Stimulated activated CD4-positive, alpha-beta T cell treated with anti-CD3 and anti-CD28 coated beads, Interleukin-12 subunit alpha, Interleukin-12 subunit beta, amount 100 ng/mL, for 24 hours (primary cell): ENCODE measurements at places on chromosomes 5 and 9.
A peak's percentile ranks its signal among the peaks of the same experiment; 100 is the strongest.

DNA sequence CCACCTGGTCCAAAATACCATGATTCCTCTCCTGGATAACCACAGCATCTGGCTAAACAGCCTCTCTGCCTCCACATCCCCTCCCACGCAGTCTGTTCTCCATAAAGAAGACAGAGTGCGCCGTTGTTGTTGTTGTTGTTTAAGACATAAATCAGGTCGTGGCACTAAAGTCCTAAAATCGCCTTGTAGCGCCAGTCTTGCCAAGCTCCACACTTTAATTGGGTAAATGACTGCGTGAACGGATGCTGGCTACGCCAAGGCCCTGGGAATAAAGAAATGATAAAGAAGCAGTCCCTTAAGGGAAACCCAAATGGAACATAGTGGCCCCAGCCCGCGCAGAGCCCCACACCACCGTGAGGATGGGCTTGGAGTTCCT is 364 bp upstream of the SFXN1 start:
- no peak for DNase-seq

DNA sequence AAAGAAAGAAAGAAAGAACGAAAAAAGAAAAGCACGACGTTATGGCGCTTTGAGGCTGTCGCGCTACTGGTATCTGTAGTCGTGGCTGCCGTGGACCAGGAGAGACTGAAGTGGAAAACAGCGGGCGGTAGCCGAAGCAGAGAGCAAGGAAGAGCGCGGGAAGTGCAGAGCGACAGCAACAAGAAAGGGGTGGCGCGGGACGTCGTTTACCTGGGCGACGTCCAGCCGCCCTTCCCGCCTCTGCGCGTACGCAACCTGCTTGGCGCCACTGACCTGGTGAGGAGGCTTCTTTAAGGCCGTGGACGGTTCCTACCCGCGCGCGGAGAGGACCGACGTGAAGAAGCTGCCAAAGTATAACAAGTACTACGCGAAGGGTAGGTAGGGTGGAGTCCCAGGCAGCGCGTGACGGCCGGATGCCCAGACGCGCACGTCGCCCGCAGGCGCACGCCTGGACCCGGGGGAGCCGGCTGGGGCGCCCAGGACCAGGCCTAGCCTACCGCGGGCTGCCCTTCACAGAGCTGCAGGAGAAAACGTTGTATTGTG is 15.4 kb downstream of the CCL28 start:
- peak; percentile 31 for DNase-seq

DNA sequence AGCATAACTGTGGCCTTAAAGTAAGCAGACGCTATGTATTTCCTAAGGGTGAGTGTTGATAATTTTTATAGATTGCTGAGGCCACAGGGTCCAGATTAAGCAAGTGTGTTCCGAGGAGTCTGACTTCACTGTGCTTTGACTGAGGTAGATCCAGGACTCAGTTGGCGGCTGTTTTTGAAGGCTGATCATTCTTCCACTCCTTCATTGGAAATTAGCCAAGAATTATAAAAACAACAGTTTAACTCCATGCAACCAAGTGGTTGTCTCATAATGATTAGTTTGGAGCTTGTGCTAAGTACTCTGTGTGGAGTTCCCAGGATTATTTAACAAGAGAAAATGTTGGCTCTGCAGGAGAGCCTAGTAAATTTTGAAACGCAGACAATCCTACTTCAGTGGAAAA is 19.1 kb downstream of the IQGAP2 start:
- no peak for DNase-seq

DNA sequence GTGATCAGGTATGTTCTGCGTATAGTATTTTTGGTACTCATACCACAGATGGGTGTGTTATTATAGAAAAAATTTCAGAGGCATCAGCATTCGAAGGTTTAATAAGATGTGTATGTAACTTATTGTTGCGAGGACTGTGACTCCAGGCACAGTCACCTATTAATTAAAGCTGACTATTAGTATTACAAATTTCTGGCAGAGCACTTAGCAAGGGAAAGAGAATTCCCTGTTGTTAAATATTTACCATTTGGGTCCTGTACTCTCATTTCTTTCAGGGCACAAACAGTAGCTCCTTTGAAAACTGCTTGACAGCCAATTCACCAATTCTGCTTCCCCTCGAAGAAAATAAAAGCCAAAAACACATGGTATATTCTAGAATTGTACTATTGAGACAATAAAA is 653.8 kb downstream of the ELAVL2 start:
- DNase-seq, result no peak

GRCh38 chr9:131441441-131441840 is 47.6 kb downstream of the PRRC2B start:
- no peak for DNase-seq

- DNase-seq, result no peak
These were observed 196.4 kb downstream of the SEMA6A start for GRCh38 chr5:116378007-116378776.

DNA sequence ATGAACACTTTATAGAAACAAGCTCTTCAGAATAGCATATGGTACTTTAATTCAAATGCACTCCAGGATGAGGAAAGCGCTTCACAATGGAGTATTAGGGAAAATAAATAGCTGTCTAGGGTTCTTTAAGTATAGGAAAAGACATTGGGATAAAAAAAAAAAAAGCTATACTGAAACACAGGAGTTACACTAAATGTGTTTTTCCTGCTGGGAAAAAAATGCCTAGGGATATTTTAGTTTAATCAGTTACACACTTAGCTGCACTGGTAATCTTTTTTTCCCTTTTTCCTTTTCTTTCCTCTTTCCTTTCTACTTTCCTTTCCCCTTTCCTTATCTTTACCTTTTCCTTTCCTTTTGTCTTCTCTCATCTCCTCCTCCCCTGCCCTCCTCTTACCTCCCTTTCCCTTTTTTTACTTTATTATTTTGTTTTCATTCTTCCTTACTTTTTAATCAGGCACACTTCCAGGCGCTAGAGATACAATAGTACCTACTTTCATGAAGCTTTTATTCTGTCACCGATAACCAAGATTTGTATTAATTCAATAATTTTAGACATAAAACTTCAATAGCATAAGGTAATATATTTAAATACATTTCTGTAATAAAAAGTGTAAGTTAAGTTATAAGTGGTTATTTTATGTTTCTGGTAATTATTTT is 758.7 kb downstream of the CDH18 start:
- DNase-seq, result no peak

GRCh38 chr5:37495668-37496347 is 116.7 kb downstream of the WDR70 start:
- DNase-seq, result no peak

DNA sequence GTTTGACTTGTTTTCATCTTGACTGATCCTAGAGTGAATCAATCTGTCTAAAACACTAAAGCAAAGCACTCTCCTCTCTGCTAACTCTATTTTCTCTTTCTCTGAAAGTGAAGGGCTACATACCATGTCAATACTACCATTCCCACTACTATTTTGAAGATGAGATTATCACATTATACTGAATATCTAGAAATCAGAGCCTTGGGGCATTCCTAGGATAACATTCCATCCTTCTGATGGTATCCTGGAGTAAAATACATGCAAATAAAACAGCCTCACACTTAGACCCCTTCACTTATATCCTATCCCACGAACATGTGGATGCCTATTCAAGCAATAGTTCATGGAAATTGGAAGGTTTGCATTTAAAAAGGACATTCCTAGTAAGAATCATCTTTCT is 309.3 kb upstream of the ACTBL2 start:
- DNase-seq, result no peak

GRCh38 chr5:164204338-164204946 is 699.0 kb downstream of the MAT2B start:
- no peak for DNase-seq

DNA sequence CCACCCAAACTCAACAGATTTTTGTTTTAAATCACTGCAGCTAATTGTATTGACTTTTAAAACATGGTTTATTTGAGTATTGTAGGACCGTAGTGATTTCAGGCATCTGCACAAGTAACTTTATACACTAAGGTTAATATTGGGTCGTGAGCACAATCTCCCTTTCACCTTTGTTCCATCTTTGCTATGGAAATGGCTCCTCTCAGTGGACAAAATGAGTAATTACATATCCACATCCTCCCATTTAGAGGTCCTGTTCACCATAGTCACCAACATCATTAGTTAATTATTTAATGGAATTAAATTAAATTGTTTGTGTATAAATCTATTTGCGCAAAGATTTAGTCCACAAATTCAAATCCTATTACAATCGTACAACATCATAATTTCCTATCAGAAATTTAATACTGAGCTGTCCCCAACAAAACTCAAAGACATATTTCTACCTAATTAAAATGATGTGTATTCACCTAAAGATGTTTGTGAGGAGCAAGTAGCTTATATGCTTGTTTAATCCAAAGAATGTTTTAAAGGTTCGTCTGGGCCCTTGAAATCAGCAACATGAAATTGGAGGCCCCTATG is 173.0 kb upstream of the DAPK1 start:
- no peak for DNase-seq

DNA sequence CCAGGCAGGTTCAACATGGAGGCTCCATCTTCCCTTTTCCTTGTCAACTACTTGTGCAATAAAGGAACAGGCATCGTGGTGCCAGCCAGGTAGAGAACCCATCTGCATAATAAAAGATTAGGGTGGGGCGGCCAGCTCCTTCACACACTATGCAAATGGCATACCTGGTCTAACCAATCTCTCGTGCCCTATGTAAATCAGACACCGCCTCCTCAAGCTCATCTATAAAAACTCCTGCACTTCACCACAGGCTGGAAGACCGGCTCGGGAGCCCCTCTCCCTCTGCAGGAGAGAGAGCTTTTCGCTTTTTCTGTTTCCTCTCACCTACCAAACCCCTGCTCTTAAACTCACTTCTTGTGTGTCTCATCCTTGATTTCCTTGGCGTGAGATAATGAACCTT is 244.3 kb upstream of the PUM3 start:
- DNase-seq, result no peak

DNA sequence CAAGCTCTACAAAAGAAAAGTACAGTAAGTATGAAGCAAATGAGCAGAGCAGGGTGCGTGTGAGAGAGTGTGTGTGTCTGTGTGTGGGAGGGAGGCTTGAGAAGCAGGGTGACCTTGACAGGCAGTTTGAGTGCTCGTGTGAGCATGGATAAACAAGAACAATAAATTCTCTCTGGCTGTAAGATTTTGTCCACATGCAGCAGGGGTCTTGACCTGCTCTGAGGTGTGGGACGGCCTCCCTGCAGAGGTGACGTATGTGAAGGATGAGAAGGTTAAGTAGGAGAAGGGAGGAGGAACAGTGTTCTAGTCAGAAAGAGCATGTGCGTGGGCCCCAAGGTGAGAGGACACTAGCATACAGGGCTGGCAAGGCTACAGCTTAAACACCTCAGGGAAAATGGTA is 49.0 kb downstream of the SPTLC1 start:
- no peak for DNase-seq

DNA sequence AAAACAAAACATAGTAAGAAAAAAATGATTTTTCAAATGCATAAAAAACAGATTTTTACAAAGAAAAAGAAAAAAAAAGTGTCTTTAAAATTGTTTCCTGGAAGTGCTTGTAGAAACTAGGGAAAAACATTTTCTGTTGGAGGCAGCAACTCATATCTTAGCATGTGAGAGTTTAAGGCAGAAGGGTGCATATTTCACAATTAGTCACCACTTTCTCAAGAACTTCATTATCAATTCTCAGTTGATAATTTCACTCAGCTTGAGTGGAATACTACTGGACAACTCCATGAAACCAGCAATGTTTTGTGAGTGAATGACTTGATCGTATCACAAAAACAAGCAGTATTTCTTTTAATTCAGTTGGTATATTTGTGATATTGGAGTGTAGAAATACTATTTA is 508.3 kb upstream of the DAB2 start:
- no peak for DNase-seq

GRCh38 chr5:170449232-170449631 is 54.6 kb upstream of the KCNIP1 start:
- DNase-seq, result no peak

GRCh38 chr5:88502179-88503040 is 233.8 kb upstream of the TMEM161B start:
- no peak for DNase-seq

DNA sequence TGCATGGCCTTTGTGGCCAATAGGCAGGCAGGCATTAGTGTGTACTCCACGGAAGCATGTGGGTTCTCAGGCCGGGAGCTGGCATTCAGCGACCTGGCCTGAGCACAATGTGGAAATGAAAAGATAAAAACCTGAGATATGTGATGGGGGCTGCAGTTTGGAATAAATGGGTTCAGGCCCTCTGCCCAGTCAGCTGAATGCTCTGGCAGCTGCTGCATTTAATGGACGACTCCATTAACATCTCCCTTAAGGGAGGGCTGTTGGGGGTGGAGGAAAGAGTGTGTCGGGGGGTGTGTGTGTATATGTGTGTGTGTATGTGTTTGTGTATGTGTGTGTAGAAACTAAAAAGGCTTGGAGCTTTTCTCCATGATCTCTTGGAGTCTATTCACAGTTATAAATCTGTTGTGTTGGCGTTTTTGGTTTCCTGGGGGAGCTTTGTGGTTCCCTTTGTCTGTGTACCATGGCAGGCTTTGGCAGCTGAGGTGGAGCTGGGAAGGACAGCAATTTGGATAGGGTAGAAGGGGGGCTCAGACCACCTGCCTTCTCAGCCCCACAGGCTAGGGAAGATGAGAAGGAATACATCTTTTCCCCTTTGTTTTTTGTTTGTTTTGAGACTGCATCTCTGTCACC is 27.3 kb upstream of the HSPA9 start:
- DNase-seq, result no peak

DNA sequence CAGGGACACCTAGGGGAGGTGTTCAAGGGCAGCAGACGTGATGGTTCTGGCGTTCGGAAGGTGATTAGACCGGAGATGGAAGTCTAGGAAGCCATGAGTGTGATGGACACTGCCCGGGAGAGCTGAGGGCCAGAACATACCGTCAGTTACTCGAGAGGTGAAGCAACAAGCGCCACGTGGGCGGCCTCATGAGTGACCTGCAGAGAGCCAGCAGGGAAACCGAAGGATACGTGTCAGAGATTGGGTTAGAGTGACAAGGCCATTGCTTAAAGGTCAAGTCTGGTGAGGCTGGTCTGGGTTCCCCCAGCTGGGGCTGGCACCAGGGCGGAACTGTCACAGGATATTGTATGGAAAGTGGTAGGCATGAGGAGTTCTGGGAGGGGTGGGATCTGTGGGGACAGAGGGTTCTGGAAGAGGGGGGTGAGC is 60.0 kb downstream of the C9orf50 start:
- DNase-seq, result no peak

- DNase-seq, result no peak
These were observed 187.3 kb downstream of the CDH12 start for GRCh38 chr5:22665801-22666200.

GRCh38 chr5:78698191-78698791 is 49.7 kb upstream of the LHFPL2 start:
- no peak for DNase-seq

DNA sequence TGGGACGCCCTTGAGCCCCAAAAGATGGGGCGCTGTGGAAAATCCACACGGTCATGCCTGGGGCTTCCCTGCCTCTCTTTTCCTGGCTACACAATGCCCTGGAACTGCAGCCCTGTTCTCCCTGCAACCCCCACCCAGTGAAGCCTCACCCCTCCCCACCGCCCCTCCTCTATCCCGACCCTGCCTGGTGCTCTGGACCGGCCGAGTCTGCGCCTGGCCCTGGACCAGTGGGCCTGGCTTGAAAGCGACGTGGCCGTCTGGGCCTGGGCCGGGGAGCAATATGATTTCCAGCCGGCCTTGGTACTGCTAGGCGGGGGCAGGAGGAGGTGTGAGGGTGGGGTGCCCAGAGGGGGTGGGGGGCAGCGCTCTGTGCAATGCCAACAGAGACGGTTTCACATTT is 71.0 kb upstream of the RNU6ATAC start:
- DNase-seq, result no peak

- DNase-seq, result no peak
These were observed 37.8 kb downstream of the BHMT start for GRCh38 chr5:79149433-79149832.

- no peak for DNase-seq
These were observed 5.5 kb downstream of the RNU6ATAC start for GRCh38 chr9:134158753-134159392.

GRCh38 chr5:125722550-125722949 is 700.7 kb upstream of the GRAMD2B start:
- no peak for DNase-seq
